Hippocampal formation (tissue), 2 donors: ENCODE measurements at places on chromosomes 6 and 20.

DNA sequence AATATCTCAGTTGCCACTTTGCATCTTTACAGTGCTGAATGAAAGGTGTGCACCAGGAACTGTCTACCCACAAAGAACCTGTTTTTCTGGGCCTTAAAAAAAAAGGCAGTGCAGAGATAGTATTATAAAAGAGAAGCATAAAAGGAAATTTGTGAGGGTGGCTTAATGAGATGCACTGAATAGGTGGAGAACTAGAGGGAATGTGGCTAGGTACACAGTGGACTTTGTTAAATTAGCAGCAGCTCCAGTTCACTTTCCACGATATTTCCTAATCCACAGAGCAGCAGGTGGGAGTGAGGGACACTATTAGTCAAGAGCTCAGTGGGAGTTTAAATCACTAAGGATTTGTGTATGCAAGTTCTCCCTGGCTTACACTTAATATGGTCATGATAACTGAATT, 38.8 kb downstream of the MAP7 start:
- DNase-seq = no peak

- no peak for DNase-seq
Measured at GRCh38 chr6:157089258-157089657, 234.1 kb downstream of the TMEM242 start.

- DNase-seq = no peak
Measured at GRCh38 chr6:147053311-147053921, 150.8 kb upstream of the STXBP5 start.

- no peak for DNase-seq
Measured at GRCh38 chr20:438571-439469, 23.5 kb downstream of the TBC1D20 start.

DNA sequence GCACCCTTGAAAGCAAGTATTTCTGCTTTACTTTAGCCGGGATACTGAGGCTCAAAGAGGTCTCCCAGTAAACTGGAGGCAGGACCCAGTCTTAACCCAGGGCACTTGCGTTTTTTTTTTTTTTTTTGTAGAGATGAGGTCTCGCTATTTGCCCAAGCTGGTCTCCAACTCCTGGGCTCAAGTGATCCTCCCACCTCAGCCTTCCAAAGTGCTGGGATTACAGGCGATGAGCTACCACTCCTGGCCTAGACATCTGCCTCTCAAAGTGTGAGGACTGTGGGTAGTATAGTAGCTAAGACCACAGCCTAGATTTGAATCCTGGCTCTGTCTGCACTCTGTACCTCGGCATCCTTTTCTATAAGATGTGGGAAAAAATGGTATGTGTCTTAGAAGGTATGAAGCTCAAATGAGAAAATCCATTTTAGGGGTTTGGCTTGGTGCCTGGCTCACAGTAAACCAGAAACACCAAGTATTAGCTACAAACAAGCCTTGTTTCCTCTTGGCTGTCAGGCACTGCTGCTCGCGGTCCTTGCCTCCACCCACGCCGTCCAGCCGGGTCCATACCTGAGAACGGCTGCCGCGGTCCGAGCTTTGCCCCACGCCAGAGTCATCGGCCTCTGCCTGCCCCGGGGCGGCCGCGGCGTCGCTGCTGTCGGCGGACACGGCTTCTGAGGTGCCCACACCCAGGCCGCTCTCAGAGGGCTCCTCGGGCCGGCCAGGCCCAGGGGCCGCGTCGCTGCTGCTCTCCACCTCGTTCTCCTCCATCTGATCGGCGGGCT, 1.2 kb downstream of the ZNF335 start:
- no peak for DNase-seq
